ENCODE measurements at places on chromosomes 1 and 21.

DNA sequence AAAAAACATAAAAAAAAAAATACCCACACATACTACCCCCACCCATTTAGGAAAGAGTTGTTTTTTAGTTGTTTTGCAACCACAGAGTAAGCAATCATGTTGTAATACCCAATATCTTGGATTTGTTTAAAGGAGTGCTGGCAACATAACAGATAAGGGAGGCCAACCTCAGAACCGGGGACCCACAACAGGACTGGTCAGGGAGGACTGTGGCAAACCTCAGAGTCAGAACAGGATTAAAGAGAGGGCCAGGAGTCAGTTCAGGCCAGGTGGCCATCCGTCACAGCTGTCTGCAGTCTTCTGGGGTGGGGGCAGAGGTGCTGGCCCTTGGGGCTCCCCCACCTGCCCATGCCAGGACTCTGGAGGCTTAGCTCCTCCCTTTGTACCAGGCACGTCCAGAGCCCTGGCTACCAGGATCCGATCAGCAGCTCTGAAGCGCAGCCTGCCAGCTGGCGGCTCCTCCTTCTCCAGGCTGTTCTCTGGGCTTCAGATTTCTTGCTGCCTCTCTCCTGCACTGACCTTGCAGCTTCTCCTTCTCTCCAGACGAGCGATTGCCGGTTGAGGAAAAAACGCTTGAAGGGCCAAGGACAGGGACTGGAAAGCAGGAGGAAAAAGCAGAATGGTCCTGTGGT, 7.9 kb downstream of the H6PD start:
- DNase-seq = no peak

- DNase-seq = no peak
Observed at GRCh38 chr1:34870395-34870794, 10.8 kb upstream of the SMIM12 start.

- DNase-seq = no peak
Observed at GRCh38 chr1:215748431-215748830, 181.3 kb downstream of the KCTD3 start.

GRCh38 chr21:37098751-37099150, 25.7 kb downstream of the TTC3 start:
- DNase-seq = no peak

GRCh38 chr1:205229399-205229871, 1.7 kb downstream of the TMCC2 start:
- DNase-seq = peak; percentile 57

DNA sequence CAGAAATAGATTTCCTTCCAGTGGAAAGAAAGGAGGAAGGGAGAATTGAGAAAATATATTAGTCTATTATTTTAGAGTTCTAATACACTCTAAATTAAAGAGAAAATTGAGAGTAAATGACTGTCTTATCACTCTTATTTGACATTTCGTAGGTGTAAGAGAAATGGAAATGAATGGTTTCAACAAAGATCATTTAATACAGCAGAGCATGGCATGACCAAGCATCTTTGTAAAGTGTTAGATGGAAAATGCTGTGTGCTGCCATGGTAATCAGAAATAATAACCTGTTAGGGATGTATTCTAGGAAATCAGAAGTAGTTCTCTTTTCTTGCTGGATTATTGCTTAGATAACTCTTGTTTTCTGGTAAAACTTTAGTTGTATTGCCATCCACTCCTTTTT, 90.9 kb downstream of the GIPC2 start:
- DNase-seq = no peak

GRCh38 chr1:31151402-31151801, 85.9 kb upstream of the PUM1 start:
- no peak for DNase-seq

GRCh38 chr1:86997538-86997937, 83.1 kb downstream of the HS2ST1 start:
- no peak for DNase-seq

GRCh38 chr1:119635811-119636390, 12.2 kb downstream of the ZNF697 start:
- DNase-seq = no peak

GRCh38 chr1:34844252-34844634, 15.3 kb downstream of the SMIM12 start:
- DNase-seq = no peak
